ENCODE measurements at places on chromosomes 6 and 20.

DNA sequence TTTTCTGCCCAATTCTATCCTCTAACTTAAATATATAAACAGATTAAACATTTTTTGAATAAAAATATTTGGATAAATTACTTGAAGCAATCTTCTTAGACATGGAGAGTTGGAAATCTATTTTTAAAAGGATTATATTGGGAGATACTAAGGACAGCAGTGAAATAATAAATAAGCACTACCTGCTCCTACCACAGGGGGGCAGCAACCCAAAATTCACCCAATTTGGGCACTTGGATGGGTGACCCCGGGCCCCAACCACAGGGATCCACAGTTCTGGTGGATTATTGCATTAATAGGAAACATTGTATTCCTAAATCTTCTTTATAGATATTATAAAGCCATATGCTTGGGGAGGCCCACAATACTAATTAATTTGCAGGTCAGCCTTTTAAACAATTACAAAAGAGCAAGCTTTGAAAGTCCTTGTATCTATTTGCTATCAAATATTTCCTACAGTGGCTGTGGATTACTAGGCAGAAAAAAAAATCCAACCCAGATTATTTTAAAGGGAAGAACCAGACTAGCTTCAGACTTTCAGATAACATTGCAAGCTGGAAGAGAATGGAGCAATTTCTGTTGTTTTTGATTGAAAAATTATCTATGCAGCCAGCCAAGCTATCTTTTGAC is 66.4 kb upstream of the PDE10A start:
- DNase-seq, result no peak

GRCh38 chr20:62530643-62531032 is 54.8 kb upstream of the GATA5 start:
- no peak for DNase-seq

DNA sequence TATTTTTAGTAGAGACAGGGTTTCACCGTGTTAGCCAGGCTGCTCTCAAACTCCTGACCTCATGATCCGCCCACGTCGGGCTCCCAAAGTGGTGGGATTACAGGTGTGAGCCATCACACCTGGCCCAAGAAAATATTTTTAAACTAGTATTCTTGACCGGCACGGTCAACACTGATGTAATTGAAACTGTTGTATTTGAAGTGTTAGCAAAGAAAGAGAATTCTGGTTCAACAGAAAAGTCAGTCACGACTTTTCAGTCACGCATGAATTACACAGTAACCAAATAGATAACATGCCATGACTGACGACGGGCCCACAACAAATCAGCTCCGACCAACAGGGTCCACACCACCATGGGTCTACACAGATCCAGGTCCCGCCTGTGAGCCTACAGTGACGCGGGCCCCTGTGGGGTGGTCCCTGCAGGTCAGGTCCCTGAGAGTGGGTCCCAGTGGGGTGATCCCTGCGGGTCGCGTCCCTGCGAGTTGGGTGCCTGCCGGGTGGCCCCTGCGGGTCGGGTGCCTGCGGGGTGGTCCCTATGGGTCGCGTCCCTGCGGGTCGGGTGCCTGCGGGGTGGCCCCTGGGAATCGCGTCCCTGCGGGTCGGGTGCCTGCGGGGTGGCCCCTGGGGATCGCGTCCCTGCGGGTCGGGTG is 1.0 kb downstream of the GMEB2 start:
- DNase-seq, result no peak

- DNase-seq, result no peak
These were observed 7.0 kb downstream of the CD2AP start for GRCh38 chr6:47484616-47485015.

DNA sequence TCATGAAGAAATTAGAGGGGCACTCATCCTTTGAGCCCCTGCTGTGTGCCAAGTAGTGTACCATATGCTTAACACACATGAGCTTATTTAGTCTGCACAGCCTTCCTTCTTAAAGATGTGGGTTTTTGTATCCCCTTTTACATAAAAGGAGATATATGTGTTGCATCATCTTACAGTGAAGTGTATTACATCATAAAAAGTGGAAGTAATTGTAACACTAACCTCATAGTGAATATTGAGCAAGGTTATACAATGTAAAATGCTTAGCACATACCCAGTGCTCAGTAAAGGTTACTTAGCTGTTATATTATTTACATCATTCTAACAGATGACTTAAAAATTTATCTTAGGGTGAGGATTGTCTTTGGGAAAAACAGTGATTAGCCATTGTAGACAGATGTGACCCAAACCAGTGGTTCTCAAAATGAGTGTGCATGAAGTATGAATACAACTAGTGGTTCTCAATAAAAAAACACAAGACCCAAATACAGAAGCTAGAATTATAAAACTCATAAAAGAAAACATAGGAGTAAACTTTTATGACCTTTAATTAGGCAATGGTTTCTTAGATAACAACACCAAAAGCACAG is 3.8 kb upstream of the PIGU start:
- DNase-seq, result no peak

DNA sequence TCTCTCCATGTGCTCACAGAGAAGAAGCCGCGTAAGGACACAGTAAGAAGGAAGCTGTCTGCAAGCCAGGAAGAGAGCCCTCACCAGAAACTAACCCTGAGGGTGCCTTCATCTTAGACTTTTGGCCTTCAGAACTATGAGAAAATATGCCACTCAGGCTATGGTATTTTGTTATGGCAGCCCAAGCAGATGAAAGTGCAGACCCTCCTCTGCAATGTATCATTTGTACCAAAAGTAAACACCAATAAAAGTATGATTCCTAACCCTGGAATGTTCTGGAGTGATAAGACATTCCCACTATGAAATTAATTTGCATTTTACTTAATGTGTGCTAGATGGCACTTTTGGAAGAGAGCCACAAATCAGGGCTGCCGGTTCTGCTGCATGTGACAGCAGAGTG is 594.3 kb downstream of the UTRN start:
- no peak for DNase-seq

GRCh38 chr6:107707346-107708275 is 116.5 kb downstream of the SCML4 start:
- DNase-seq, result no peak

DNA sequence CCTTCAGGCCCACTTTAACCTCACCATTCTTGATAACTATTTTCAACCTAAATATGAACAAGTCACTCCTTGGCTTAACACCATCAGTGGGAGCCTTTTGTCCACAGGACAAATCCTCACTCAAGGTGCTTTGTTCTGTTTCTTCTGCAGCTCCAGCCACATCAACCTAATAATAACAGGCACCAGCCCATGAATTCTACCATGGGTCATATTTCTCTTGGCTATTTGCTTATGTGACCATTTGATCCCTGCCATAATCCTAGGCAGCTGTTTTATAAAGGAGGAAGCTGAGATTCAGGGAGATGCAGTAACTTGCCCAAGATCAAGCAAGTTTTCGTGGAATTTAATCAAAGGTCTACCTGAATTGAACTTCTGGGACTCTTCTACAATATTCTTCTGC is 561.3 kb downstream of the DHX35 start:
- no peak for DNase-seq

DNA sequence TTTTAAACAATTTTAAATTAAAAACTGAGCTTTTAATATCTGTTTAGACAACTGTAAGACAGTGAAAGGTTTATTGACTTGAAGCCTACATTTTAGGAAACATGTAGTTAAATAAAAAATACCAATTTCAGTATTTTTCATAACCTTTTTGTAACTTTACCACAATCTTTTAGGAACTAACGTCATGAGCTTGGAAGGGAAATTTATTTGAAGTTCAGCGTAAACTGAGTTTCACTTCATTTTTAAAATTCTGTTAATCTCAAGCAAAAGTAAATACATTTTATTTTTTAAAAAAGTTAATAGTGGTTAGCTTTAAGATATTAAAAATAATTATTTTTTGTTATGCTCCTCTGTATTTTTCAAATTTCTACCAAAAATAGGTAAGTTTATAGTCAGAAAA is 5.5 kb downstream of the CST7 start:
- DNase-seq, result no peak

- DNase-seq, result no peak
These were observed 87.2 kb downstream of the SLX4IP start for GRCh38 chr20:10522328-10522727.

GRCh38 chr6:124522335-124522734 is 439.9 kb upstream of the RNF217 start:
- no peak for DNase-seq

DNA sequence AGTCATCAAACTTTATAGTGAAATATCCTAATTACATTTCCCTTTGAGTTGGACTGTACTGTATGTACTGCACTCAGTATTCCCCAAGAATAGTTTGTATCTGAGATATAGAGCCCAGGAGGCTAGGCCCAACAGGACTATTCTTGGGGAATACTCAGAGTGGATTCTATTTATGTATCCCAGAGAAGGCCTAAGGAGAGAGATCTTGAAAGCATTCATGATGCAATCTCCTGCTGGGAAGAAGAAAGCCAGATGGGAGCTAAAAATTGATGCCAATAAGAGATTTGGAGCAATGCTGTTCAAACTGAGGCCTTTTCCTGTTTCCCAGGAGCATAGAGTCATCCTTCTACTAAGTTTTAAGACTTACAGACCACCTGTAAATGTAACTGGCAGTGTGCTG is 452.1 kb upstream of the PLCB4 start:
- no peak for DNase-seq

DNA sequence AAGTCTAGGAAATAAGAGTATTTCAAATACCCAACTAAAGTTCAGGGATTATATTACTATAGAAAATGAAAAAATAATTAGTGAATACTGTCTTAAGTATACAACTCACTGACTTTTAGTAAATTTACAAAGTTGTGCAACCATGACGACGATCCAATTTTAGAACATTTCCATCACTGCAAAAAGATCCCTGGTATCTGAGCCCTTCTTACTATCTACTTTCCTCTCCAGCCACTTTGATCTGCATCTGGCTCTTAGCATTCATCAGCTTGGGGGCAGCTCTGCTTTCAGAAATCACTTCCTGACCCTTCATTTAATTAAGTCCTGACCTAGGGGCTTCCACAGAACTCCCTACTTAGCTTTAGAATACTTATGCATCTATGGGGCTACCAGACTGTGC is 38.2 kb upstream of the RBL1 start:
- DNase-seq, result no peak

- no peak for DNase-seq
These were observed 89.4 kb downstream of the ECT2L start for GRCh38 chr6:138885156-138885819.

DNA sequence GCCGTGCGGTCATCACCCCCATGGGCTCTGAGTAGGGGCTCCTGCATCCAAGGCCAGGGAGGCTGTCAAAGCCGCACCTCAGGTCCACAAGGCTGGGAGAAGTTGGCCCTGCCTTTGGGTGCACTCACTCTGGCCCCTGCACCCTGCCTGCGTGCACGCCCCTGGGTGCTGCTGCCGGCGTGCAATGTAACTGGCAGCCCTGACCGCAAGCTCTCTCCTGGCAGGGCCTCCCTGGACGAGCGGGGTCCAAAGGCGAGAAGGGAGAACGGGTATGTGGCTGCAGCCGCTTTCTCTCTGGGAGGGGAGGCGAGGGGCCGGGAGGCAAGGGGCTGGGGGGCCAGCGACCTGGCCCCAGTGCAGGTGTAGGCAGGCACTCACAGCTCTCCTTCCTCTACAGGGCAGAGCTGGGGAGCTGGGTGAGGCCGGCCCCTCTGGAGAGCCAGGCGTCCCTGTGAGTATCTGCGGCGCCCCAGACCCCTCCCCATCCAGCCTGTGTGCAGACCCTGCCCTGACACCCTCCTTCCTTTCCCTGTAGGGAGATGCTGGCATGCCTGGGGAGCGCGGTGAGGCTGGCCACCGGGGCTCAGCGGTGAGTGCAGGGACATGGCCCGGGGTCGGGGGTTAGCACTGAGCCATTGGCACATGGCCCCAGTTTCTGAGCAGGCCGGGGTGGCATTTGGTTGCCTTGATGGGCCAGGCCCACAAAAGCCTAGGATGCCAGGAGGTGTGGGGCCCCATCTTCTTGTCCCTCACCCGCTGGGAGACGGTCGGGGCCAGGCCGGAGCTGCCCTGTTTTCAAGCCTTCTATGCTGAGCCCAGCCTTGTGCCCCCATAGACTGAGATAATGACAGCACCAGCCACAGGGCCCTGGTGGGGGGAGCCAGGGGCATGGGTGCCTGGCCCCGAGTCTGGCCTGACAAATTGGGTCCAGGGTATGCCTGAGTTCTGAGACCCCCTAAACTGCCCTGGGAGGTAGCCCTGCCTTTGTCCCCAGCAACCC is 12.7 kb downstream of the COL9A3 start:
- DNase-seq, result no peak

- no peak for DNase-seq
These were observed 73.4 kb downstream of the PRDM1 start for GRCh38 chr6:106159531-106159940.

DNA sequence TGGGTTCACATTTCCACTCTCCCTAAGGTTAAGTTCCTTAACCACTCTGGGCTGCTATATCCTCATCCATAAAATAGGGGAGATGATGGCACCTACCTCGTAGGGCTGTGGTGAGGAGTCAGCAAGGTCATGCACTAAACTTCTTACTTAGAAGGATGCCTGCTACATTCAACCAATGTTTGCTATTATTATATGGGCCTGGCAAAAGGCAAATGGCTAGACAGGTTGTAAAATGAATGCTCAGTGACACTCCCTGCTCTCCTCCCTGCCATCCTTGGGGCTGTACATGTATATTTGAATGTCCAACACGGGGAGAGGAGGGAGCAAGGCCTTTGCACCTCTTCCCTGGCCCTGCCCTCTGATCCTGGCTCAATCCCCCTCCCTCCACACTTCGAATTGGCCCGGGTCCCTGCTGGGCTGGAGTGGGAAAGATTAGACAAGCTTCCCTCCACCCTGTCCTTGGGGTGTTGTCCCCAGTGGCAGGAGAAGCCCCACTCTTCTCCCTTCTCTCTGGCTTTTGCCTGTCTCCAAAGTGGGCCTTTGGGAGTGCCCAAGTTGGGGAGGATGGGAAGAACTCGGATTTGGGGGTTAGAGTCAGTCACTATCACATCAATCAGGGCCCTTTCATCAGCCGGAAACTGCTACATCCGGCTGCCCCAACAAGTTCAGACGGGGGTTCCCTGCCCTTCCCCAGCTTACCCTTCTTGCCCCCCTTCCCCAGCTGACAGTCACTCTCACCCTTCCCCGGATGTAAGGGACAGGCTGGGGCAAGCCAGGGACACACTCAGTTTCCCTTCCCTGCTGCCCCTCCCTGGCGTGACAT is 36.3 kb upstream of the VEGFA start:
- DNase-seq, result no peak

GRCh38 chr6:117451671-117452070 is 25.9 kb upstream of the ROS1 start:
- no peak for DNase-seq

DNA sequence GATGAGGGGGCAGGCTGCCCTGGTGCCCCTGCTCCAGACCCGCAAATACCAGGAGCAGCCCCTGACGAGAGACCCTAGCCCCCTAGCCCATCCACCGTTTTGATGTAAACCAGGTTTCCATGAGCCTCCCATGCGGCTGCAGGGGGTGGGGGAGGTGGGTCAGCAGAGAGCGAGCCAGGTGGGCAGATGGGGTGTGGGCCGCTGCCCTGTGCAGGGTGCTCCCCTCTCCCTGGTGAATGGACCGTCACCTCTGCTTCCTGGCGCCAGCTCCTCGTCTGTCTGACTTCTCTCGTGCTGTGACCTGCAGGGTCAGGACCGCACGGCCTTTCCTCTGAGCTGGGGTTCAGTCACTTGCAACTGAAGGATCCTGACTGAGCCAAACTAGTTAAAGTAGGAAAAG is 15.7 kb upstream of the BHLHE23 start:
- no peak for DNase-seq

Data from DMS 273 treated with DMSO at 0.1 percent for 48 hours (cell line).